ENCODE measurements at places on chromosomes 1 and 21.

- DNase-seq, result no peak
Measured at GRCh38 chr1:99084562-99084961, 79.9 kb upstream of the PLPPR5 start.

- DNase-seq, result peak; percentile 34
Measured at GRCh38 chr1:66278260-66279021, 255.5 kb upstream of the SGIP1 start.

DNA sequence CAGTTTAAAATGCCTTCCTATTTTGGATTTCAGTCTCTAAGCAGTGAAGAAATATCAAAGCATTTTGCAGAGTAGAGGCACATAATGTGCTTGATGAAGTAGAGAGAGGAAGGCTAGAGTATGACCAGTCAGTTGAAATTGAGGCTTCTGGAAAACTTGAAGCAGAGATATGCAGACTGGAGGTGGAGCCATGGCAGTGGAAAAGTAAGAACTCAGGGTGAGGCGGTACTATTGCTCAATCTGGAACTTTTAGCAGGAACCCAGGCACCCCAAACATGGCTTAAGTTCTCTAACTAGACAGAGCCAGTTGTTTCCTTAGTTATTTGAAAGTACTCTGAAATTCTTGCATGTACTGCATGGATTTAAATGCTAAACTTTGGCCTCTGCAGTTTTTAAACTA is 288.6 kb downstream of the HHAT start:
- DNase-seq, result no peak

- no peak for DNase-seq
Measured at GRCh38 chr1:16019644-16020277, 1.9 kb upstream of the HSPB7 start.

DNA sequence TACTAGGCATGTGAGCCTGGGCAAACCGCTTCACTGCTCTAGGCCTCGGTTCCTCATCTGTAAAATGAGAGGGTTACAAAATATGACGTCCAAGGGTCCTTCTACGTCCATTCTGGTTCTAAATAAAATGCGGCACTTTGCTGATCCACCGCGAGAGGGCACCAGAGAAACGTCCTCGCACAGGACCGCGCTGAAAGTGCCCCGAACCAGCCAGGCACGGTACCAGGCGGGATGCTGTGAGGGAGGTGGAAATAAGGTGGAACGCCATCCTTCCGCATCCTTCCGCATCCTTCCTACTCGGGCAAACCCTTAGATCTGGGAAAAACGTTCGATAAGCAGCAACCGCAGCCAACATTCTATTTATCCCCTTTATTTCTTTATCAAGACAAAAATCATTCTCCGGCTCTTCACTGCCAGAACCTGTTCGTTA is 60.3 kb upstream of the KRTAP19-8 start:
- peak; percentile 73 for DNase-seq

- DNase-seq, result no peak
Measured at GRCh38 chr1:60345621-60346020, 272.1 kb upstream of the C1orf87 start.

GRCh38 chr1:246104927-246105326 is 402.2 kb downstream of the SMYD3 start:
- DNase-seq, result peak; percentile 31

GRCh38 chr1:114771992-114772391 is 8.5 kb downstream of the SIKE1 start:
- DNase-seq, result no peak

- no peak for DNase-seq
Measured at GRCh38 chr1:78069784-78070183, 24.0 kb downstream of the GIPC2 start.
